T follicular helper cell (primary cell): ENCODE measurements at places on chromosomes 12 and 14.

- DNase-seq = no peak
These were observed 14.0 kb upstream of the LYZ start for GRCh38 chr12:69334158-69334557.

DNA sequence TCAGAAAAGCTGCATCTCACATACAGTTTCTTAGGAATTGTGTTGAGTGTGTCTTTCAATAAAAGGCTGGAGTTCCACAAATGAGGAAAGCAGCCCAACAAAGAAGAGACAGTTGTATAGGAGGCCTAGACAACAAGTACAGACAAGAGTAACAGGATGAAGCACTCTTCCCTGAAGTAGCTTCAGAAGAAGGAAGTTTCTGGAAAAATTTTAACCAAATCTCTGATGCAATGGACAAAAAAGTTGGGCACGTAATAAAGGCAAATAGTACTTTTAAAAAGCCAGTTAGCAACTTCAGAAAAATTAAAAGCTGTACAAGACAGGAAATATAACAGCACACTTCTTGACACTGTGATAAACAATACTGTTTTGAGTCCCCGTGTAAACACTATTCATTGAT, 134.1 kb upstream of the PLEKHG7 start:
- no peak for DNase-seq

DNA sequence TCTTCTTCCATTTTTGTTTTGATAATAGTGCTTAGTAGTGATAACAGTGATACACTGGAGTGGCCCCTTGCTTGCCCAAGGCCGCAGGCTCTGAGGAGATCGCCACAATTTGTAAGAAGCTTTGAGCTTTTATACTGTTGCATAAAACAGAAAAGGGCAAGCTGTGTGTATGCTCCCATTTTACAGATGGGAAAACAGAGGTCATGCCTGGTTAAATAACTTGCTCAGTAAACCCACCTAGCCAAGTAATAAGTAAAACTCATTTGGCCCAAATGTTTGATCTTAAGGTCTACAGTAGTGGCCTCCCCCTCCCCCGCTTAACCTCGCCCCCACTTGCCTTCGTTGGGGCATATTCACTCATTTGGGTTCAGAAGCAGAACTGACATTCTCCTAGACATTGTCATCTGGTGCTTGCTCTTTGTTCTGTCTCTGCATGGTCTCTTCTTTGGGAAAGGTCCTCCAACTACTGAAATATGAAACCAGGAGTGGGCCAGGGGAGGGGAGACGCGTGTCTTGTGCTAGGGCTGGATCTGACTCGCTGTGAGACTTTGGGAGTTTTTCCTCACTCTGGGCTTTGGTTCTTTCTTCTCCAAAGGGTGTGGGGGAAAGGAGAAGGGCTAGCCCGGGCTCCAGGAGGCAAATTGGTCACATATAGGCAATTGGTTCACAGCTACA, 88.1 kb downstream of the PAPOLA start:
- DNase-seq = no peak

DNA sequence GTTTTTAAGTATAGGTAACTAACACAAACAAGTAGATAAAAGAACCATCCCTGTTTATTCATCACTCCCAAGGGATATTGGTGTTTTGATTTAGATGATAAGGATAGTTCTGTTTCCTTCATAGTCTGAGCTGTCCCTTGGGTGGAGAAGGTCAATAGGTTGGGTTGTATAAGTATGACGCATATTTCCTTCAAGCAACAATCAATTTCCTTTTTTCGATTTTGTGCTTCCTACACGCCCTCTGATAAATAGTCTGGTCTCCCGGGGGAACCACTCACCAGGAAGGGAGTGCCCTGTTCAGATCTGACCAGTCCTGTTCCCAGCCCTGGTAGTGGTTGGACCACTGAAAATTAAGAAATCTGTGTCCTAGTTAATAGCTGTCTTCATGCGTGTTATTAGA, 378.8 kb upstream of the FAR2 start:
- no peak for DNase-seq

DNA sequence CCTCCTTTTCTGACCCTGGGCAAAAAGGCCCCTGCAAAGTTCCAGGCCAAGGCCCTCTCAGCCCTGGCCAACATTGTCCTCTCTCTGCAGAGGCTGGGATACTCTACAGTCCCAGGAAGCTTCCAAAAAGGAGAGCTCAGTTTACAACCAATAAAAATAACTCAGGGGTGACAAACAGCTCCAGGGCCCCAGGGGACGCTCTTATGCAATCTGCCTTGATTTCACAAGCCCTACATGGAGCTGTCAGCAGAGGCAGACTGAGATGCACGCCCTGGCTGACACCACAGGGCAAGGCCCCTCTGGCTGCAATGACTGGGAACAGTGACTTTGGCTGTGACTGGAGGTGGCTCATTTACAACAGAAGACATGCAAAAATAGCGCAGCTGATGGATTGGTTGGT, 129.0 kb upstream of the MED13L start:
- DNase-seq = no peak

DNA sequence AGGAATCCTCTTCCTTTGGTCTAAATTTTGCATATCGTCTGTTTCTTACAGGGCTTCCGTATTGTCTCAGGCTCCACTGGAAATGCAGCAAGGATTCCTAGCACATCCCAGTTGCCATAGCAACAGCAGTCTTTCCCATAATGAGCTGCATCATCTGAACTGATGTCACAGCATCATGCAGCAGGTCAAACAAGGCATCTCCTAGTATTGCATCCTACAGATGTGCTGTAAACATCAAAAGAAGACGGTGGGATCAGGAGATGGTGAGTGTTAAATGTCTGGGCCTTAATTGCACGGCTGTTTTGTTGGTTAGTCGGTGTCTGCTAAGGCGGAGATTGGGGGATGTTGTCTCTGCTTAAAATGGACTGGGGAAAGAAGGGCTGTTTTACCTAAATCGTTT, at the start of gene AKAP6:
AKAP6 (plus strand) TSS at position 153 of the 400 bp plus-strand sequence. CDS start 104,196 bp downstream, outside the sequence.
- no peak for DNase-seq

DNA sequence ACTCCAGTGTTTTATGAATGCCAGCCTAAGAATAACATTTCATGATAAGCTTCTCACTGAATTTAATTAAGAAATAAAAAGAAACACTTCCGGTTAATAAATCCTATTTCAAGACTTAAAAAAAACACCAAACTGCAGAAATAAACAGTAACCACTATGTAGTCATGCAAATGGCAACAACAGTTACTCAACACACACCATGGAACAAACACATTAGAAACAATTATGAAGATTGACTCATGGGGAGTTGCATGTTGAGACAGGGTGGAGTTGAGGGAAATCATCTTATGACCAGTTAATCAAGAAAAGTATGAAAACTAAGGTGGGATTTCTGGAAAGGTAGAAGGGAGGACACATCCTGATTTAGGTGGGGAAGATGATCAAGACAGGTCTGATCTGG, 52.7 kb downstream of the PLBD1 start:
- no peak for DNase-seq

- no peak for DNase-seq
These were observed 88.5 kb upstream of the FZD10 start for GRCh38 chr12:130073721-130074120.

- DNase-seq = no peak
These were observed 28.0 kb upstream of the TXNRD1 start for GRCh38 chr12:104187446-104188155.

DNA sequence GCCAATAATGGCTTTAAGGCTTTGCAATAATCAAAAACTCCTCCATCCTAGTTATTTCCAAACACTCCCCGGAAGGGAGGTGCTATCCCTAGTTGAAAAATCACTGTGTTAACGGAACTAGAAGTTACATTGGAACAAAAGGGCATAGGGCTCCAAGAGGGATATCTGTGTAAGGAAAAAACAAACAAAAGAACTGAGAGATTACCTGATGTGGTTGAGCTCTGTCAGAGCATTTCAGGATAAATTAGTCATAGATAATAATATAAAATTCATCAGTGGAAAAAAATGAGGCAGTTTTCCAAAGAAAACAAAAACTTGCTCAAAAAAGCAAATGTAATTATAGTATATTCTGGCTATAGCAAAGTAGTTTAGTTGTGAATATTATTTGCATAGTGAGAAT, 27.4 kb upstream of the PAPLN start:
- no peak for DNase-seq

- DNase-seq = no peak
These were observed 93.9 kb upstream of the ZDHHC17 start for GRCh38 chr12:76669981-76670380.

DNA sequence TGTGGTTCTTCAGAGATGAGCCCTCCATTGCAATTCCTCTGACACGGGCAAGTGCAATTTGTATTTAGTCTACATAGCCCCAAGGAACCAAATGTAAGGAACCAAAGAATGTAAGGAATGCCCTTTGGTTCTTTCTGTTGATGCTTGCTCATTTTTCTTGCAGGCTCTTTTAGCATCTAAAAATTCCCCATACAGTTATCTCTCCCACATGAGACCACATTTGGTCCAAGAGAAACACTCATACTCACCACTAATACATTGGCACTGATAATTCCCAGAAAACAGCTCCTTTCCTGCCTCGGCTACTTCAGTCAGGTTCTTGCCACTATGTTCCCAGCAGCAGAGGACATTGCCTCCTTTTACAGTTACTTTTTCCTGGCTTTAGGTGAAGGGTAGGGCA, 332.6 kb downstream of the AEBP2 start:
- DNase-seq = no peak

DNA sequence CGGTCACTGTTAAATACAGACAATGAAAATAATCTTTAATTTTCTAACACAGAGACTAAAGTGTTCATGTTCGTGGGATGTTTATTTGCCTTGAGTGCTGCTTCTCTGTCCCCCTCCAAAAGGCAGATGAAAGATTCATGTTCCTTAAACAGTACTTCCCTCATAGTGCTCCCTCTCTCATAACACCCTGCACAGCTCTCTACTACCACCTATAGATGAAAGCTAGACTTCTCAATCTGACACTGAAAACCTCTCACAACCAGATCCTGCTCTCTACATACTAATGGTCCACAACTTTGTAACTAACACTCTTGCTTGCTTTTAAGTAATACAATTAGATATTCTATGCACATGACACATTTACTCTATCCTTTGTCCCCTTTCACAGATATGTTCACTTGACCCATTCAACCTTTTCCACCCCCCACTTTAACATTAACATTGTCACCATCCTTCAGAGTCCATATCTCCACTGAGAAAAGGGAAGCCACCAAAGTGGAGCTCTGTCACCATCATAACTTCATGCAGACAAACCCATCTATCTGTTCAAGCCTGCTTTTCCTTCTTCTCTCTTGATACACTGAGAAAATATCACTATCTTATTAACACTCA, 266.4 kb upstream of the USP15 start:
- DNase-seq = no peak

DNA sequence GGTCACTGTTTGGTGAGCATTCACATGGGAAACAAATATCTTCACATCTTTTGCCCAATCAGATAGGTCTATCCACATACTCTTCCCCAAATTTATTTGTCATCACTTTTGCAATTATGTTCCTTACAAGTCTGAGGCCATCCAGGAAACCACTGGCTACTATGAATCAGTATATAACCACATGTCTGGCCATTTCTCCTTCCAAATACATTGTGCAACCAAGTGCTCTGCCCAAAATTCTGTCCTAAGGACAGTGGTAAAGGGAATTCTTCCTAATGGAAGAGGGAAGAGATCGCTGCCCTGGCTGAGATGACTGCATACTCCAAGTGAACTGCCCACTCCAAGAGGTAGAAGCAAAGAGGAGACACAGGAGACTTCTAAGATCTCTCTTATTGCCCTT, 148.9 kb upstream of the MAX start:
- no peak for DNase-seq

DNA sequence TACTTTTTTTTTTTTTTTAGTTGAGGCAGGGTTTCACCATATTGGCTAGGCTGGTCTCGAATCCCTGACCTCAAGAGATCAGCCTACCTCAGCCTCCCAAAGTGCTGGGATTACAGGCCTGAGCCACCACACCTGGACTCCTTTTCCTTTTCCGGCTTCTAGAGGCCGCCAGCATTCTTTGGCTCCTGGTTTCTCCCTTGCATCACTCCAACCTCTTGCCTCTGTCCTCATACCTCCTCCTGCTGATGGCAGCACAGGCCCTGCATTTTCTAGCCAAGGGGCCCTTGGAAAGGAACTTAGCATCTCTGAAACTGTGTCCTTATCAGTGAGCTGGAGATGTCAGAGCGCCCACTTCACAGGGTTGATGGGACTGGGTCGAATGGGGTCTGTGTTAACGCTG, 53.3 kb downstream of the MAP1LC3B2 start:
- DNase-seq = no peak

GRCh38 chr12:5154091-5154490, 110.4 kb downstream of the KCNA5 start:
- DNase-seq = no peak

GRCh38 chr12:110074089-110074488, 25.8 kb upstream of the C12orf76 start:
- no peak for DNase-seq

DNA sequence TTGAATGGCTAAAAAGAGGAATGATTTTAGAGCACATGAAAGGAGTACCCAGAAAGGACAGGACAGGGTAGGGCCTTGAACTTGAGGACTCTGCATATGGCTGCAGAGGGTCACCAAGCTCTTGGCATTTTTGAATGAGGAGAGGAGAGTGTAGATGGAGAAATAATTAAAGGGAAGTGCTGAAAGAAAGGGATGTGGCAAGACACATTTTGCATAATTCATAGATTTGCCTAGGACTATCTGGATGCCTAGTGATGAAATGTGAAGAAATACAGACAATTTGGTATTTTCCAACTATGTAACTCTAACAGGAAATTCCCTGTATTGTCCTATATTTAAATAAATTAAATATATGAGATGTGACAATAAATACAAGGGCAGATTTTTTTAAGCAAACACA, 27.5 kb upstream of the MDM1 start:
- DNase-seq = no peak

DNA sequence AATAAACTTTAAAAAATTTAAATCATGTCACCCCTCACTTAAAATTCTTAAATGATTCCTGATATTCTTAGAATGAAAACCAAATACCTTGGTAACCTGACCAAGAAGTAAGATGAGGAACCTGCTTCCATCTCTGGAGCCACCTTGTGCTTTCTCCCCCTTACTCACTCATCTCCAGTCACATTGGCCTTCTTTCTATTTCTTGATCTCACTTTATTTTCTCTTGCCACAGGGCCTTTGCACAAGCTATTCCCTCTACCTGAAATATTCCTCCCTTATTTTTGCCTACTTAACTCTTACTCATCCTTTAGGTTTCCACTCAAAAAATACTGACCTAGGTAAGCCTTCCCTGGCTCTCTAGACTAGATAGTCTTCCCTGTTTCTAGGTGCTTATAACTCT, 5.1 kb downstream of the ZCRB1 start:
- no peak for DNase-seq

- no peak for DNase-seq
These were observed 246.2 kb downstream of the C12orf42 start for GRCh38 chr12:103249607-103250006.

- DNase-seq = no peak
These were observed 946 bp downstream of the RNU4-2 start for GRCh38 chr12:120290609-120291305.

DNA sequence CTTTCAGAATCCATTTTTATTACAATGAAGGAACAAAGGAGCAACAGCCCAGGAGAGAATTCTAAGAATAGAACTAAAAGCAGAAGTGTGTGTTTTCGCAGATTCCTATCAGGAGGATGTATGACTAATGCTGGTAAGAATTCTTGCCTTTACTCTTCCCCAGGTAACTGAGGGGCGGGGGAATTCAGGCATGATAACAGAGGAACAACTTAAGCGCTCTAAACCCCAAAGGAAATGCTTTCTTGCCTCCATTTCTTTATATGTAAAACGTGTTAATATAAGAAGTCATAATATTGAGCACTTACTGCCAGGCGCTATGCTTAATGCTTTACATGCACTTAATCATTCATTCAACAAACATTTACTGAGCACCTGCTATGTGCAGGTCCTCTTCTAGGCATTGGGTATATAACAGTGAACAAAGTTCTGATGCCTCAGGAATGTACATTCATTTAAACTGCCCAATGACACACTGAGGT, 4.5 kb downstream of the HCAR1 start:
- no peak for DNase-seq
